ENCODE measurements at places on chromosomes 2 and 18. TPM values are rescaled to one million over a fixed set of nuclear protein-coding genes. Genes with fewer than 3 reads are reported as not detected.

Gene STK17B
- 40.6 TPM for total RNA-seq

Gene RIF1
- total RNA-seq: 29.8 TPM

Gene GKN1
- total RNA-seq: not detected

Gene GRHL1
- 4.7 TPM for total RNA-seq

Gene DCDC2C
- total RNA-seq: not detected

Gene TMEM17
- 2.7 TPM for total RNA-seq
